Spinal cord (tissue), 10 donors: ENCODE measurements at places on chromosomes 11 and 22. TPM values are rescaled to one million over a fixed set of nuclear protein-coding genes. Genes with fewer than 3 reads are reported as not detected.

GRCh38 chr11:56911312-56911711 is 77.4 kb upstream of the OR5AK2 start:
- DNase-seq, result no peak

VSIG2 gene
- total RNA-seq, result 1.3 TPM

GRCh38 chr11:62707277-62707861 is at the start of the genes BSCL2 and GNG3:
Gene BSCL2 (minus strand): TSS chr11:62707424. CDS start chr11:62707195, 229 bp downstream.
Gene GNG3 (plus strand): TSS chr11:62707676. CDS start chr11:62708296, 620 bp downstream.
- DNase-seq, result peak; percentile 87

- DNase-seq, result no peak
These were observed 19.2 kb downstream of the PRR5 start for GRCh38 chr22:44721213-44721612.

GRCh38 chr11:94586978-94587377 is 19.8 kb downstream of the PIWIL4 start:
- DNase-seq, result no peak

DNA sequence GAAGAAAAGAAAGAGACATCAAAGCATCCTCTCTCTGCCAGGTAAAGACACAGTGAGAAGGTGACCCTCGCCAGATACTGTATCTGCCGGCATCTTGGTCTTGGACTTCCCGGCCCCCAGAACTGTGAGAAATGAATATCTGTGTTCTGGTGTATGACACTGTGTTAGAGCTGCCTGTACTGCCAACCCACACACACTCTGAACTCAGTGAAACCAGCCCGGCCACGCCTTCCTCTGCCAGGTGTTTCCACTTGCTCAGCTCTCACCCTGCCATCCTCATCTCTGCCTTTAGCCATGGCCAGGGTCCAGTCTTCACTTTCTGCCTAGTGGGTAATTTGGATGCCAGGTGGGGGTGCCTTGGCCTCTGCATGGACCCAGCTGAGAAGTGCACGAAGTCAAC is 24.0 kb downstream of the CBX7 start:
- DNase-seq, result no peak

CPT1A gene
- total RNA-seq, result 32.5 TPM

SOX6 gene
- 51.6 TPM for total RNA-seq

SLC6A5 gene
- 4.9 TPM for total RNA-seq

DNA sequence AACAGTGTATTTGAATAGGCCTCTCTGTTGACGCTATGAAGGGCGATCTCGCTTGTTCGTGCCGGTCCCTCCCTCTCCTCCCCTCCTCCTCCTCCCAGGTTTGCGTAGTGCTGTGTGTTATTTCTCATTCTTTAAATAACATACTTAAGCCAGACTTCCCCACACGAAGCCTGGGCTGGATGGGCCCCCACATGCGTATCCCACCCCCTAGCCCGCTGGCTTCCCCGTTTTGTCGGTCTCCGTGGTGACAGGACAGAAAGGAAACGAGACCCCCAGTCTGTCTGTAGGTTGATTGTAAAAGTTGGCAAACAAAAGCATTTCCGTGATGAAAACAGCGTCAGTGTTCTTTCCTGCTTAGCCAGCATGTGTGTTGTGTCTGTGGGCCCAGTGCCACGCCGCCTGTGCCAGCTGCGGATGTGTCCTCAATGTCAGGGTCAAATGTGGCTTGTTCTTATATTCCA is 27.3 kb downstream of the FAM118A start:
- DNase-seq, result peak; percentile 79

GRCh38 chr22:25651332-25652085 is 87.0 kb downstream of the GRK3 start:
- DNase-seq, result no peak

DNA sequence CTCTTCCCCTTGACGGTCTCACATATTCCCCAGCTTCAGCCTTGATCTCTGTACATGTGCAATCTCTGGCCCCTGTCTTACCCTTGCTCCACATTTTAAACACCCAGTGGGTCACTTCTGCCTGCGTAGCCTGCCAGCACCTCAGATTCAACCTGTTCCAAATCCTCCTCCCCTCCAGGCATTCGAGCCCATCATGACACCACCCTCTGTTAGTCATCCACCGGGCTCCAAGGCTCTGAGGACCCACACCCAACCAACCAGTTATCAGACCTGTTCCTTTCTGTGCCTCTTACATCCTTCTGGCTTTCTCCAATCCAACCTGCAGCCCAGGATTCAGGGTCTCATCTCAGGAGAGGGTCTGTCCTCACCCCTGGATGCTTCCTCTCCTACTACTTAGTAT is 119.8 kb upstream of the TBCEL start:
- DNase-seq, result no peak

PIH1D2 gene
- 12.9 TPM for total RNA-seq

DNA sequence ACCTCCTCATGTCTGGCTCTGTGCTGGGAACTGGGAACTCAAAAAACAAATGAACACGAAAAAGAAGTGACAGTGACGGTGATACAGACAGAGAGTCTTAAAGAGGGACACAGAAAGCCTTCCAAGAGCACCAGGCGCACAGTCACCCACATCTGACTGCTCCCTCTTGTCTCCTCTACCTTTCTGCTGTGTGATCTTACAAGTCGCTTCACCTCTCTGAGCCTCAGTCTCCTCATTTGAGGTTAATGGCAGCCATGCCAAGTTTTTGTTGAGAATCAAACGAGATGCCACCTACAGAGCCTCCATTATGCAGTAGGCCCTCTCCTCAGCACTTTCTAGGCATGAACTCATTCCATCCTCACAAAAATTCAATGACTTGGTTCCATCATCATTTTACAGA is 3.7 kb downstream of the LRRC32 start:
- no peak for DNase-seq

DNA sequence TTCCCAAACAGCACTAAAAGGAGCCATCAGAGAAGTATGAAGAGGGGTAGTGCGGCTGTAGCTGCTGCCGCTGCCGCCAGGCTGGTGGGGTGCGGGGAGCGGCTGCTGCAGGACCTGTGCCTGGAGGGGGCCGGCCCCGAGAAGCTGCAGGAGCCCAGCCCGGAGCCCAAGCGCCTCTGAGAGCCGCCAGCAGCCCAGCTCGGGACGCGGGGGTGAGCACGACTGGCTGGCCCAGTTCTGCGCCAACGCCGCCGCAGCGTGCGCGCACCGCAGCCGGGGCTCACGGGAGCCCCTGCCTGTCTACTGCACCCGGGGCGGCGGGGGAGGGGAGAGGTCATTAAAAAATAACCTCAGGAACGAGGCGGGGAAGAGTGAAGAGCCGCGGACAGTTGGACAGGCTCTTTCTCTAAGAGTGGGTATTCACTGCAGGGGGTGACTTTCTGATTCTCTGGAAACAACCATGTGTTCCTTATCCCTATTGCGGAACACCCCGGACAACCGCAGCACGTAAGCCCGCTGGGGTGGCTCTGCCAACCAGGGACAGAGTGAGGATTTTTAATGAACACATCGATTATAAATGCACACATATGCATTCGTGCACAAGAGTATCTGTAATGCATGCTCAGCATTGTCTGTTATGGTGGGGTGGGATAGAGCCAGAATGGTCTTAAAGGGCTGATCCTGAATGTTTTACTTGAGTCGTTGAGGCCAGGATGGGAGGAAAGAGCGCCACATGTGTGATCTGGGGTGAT is 453 bp downstream of the GAS2 start:
- peak; percentile 36 for DNase-seq

KIRREL3 gene
- 18.7 TPM for total RNA-seq

DNA sequence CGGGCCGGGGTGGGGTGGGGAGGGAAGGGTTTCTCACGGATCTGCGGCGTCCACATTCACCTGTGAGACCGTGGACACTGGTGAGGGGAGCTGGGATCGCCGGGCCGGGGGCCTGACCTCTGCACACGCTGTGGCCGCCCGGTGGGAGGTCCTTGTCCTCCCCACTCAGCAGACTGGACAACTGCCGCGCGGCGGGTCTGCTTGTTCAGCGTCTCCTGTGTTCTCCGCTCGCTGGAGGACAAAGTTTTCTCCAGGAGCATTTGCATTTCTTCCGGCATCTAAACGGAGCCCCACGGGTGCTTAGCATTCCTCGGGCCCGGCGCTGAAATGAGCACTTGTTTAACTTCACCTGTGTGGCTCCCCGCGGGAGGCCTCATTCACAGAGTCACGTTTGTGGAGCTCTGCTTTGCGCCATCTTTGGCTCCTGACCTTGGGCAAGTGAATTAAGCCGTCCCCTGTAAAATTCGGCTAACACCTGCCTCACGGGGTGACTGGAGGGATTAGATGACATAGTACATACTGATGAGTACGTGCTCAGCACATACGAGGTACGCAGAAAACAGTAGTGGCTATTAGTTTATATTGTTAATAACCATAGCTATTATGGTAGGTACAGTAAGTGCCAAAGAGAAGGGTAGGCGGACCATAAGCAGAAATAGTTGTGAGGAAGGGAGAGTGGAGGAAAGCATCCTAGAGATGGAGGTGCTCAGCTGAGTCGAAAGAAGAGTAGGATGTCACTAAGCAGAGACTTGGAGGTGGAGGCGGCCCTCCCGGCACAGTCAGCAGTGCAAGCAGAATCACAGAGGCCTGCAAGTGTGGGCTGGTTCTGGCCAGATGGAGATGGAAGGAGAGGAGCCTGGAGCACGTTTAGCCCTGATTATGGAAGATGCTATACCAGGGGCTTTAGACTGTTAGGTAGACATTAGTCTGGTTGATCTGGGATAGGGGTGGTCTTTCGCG is 885 bp downstream of the TRMU start:
- DNase-seq, result no peak

- DNase-seq, result no peak
These were observed 79.8 kb downstream of the KCNQ1 start for GRCh38 chr11:2524446-2525165.

DNA sequence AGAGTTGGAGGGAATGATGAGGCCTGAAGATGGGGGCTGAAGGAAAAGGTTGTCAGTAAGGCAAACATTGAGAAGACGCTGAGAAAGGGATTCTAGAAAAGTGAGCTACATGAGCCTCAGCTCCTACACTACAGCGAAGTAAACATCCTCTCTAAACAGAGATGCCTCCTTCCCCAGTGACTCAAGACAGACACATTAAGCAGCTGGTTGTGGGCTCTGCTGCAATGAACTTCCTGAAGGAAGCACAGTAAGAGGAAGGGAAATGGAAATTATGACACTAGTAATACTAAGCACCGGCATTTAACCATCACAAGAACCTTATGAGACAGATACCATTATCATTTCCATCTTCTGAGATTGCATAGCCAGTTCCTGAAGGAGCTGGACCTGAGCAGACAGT is 190.5 kb downstream of the C11orf87 start:
- no peak for DNase-seq

DNA sequence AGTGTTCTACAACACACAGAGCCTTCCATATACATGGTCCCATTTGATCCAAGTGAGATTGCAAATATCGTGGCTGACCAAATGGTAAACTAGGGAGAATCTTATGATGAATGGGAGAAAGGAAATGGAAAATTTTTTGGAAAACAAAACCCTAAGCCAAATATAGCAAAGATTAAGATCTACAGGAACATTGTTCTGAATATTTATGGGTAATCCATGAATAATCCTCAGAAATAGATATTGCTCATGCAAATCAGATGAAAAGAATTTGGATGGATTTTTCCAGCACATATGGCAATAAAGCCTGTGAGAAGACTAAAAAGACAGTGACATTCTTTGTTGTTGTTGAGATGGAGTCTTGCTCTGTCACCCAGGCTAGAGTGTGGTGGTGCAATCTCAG is 21.7 kb upstream of the PRDM10 start:
- DNase-seq, result no peak

- no peak for DNase-seq
These were observed 363.3 kb upstream of the CCDC90B start for GRCh38 chr11:83649528-83649855.

TTC36 gene
- 1.6 TPM for total RNA-seq

DNA sequence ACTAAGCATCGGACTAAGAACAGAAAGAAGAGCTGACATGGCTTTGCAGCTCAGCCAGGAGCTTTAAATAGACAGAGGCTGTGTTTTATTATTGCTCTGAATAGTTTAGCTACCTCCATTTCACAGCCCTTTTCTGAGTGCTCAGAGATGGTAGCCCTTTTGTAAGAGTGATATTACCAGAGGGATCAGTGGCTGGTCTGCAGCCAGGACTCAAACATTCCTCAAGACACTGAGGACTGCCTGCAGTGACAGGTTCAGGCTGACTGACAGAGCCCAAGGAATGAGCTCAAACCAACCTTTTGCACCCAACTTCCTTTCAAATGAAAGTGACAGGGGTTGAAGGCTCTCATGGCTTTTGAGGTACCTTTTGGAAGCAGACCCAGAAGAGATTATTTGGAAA is 189.0 kb downstream of the DDX10 start:
- peak; percentile 29 for DNase-seq

GRCh38 chr22:38870312-38870741 is 1.7 kb downstream of the CBX6 start:
- peak; percentile 96 for DNase-seq

MUC6 gene
- not detected for total RNA-seq

BEST1 gene
- total RNA-seq, result 7.3 TPM

TNNT3 gene
- 4.0 TPM for total RNA-seq

OR4S1 gene
- not detected for total RNA-seq

JOSD1 gene
- total RNA-seq, result 51.0 TPM

INCENP gene
- total RNA-seq, result 19.9 TPM

DNA sequence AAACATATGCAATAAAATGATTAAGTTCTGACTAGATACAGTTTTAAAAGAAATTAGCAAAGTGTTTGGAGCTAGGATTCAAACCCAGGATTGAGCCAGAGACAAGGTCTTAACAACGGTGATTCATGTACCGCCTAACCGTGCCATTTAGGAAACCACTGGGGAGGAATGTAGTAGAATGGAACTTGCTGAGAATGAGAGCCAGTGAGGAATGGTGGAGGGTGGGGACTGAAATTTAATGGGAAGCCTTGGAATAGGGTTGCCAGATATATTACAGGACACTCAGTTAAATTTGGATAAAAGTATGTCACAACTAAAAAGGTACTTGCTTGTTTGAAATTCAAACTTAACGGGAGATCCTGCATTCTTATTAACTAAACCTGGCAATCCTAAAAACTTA is 30.4 kb upstream of the TMEM86A start:
- no peak for DNase-seq

DNA sequence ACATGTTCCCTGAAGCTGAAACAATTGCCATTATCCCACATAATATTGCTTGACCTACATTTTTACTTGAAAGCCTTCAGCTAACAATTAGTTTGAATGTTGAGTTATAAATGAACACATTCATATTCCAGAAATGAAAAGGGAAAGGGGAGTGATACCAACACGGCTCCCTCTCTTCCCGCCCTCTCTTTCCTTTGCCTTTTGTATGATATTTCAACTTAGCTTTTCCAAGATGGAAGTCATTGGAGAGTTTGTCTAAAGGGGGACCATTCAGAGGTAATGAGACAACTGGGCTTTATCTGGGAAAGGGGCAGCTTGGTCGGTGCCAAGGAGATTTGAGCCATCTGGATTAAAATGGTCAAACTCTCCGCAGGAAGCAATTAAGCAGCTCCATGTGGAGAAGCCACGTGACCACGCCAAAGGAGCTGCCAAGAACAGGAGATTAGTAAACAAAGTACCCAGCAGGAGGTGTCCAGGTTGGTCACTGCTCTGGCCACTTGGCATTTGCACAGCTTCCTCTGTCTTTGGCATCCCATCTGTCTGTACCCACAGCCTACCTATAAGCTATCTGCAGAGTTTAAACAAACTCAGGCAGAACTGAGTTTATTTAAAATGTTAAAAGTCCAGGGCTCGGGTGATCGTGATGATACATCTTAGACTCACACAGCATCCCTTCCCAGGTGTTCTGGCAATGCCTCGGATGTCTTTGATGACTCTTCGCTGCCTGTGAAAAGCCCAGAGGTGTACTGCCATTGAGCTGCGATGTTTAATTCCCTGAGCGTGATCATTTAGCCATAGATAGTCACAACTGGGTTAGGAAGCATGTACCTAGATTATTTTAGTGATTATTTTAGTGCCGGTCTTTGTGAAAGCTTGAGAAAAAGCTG is 735.9 kb downstream of the NTM start:
- no peak for DNase-seq
